NCI-H69 (cell line): ENCODE measurements at places on chromosomes 1 and 21.
A peak's percentile ranks its signal among the peaks of the same experiment; 100 is the strongest.

- peak; percentile 90 for DNase-seq
Measured at GRCh38 chr1:28882009-28882628, 32.2 kb upstream of the EPB41 start.

DNA sequence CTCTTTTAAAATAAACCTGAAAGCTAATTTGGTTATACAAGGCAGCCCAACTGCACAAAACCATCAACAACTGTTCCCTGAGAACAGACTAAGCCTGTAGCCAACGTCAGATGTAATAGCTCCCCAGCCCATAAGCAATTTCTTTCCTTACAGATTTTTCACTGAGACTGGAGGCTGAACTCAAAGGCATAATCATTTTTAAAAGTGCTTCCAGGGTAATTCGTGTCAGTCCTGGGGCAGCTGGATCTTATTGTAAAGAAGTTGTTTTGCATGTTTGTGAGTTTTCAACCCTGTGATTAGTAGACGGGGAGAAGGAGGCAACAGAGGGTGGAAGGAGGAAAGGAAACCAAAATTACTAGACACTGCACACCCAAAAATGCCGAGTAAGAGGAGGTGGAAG lies 3.2 kb downstream of the DPT start:
- no peak for DNase-seq

GRCh38 chr1:175865041-175865766 lies 121.8 kb upstream of the TNR start:
- DNase-seq = peak; percentile 12

DNA sequence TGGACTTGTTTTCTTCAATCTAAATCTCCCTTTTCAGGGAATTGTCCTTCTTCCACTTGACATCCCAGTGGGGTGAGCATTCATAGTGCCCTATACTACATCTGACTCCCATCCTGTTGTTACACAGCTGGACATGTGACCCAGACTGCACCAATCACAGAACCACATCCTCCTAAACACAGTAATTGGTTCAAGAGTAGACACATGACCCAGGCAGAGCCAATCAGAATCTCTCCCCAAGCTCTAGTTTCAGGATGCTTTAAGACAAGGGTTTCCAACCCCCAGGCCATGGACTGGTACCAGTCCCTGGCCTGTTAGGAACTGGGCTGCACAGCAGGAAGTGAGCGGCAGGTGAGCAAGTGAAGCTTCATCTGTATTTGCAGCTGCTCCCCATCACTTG lies 5.6 kb upstream of the DDOST start:
- peak; percentile 15 for DNase-seq

DNA sequence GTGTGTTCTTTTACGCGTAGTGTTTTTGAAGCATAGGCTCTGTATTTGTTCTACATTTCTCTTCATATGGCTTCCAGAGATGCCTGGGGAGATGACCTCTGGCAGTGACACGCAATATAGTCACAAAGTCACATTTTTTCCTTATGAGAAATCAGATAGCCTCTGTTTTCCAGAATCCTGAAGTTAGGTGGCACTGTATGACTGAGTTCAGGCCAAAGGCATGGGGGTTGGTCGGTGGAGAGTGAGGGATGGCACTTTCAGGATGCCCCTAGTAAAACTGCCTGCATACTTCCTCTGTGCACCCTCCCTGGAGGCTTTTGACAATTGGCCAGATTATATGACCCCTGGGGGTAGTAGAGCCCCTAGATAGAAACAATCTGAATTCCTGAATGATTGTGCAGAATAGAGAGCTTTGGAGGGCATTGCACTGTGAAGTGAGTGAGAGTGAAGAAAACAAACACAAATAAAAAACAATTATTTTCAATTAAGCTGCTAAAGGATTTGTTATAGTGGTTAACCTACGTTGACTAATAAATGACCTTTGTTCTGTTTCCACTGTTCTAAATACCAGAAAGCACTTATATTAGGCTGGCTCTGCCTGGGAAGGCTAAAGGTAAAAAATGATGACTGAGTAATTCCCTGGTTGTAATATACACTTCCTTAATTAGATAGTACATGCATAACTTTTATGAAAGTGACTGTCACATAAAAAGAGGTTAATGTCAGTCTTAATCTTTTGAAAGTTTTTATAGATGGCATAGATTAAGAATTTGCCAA lies 1660.8 kb downstream of the PLA2G4A start:
- peak; percentile 43 for DNase-seq
